ENCODE measurements at places on chromosomes 1 and 21.

DNA sequence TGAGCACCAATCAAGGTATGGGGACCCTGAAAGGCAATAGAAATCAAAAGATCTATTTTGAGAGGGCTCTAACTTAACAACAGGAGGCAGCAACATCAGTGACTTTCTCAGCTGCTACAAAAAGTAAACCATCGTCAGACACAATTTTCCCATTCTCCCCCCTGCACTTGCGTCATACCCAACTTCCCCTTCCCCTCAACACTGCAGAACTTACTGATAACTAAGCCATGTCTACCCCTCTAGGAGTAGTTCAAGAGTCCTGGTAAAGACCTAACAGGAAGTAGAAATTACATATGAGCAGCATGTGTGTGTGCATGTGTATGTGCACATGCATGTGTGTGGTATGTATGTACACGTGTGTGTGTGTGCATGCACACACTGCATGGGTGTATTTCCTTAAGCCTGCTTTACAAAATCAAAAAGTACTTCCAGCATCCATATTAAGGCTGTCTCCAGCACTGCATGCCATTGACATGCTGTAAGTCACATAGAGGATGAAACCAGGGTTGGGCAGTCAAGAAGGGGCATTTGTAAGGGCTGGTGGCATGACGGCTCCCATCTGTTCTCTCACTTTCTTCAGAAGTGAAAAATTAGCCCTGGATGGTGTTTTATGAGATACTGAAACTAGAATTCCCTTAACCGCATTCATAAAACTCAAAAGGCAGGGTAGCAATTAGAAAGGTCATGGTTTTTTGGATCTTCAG lies 460.1 kb upstream of the RUNX1 start:
- DNase-seq: no peak
- H3K27me3 ChIP-seq: peaks cover 33% of the 10 kb centered on the region
- peaks cover 21% of the 10 kb centered on the region for H3K4me1 ChIP-seq
- H3K36me3 ChIP-seq: no peaks in the 10 kb centered on the region

DNA sequence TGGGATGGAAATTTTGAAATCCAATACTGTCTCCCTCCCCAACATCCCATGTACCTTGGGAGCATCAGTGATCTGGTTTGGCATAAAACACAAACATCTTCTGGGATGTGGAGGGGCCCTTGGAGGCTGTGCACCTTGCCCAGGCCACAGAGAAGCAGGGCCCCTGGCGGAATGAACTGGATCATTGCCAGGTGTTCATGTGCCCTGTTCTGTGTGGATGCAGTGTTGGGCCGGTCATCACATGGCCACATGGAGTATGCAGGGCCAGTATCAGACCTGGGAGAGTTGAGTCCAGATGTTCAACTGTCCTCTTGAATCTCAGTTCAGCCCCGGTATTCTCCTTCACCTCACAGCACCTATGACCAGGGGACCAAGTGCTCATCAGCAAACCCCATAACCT lies 26.9 kb downstream of the ARHGEF10L start:
- H3K4me3 ChIP-seq: no peak overlapping the region
- H3K36me3 ChIP-seq: no peaks in the 10 kb centered on the region
- H3K27ac ChIP-seq: no peak overlapping the region
- peaks cover 22% of the 10 kb centered on the region for H3K4me1 ChIP-seq
- H3K27me3 ChIP-seq: no peaks in the 10 kb centered on the region
- no peak for DNase-seq

DNA sequence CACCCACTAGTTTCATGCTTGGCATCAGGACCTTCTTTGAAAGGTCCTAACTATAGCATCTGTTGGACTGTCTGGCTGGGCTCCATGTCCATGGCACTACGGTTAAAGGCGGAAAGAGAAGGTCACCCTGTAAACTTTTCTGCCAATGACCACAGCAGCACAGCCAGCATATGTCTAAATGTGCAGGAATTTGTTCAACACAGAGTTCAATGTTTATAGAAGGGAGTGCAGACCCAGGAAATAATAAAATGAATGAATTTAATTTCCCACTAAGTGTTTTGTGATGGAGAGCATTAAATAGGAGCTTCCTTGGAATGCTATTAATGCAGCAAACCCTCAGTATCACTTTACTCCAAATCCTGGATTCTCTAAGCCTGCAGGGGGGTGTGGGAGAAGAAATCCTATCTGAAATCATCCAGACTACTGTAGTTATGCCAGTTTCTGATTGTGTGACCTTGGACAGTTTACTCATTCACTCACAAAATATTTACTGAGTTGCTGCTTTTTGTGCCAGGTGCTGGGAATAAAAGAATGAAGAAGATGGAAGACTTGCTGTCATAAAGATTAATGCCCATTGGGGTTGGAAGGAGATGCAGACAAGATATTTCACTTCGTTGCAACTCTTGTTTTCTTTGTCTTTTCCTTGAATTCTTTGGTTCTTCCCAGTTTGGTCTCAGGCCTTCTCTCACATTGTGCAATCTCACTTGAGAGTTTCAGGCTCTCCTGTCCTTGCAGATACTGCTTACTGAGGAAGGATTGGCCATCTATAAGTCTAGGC lies 195.0 kb downstream of the ROR1 start:
- H3K27me3 ChIP-seq: no peaks in the 10 kb centered on the region
- DNase-seq: no peak
- H3K36me3 ChIP-seq: peaks cover 14% of the 10 kb centered on the region
- peaks cover 71% of the 10 kb centered on the region for H3K4me1 ChIP-seq

GRCh38 chr1:30087465-30087864 lies 635.9 kb downstream of the MATN1 start:
- H3K4me1 ChIP-seq: peaks cover 36% of the 10 kb centered on the region
- H3K27ac ChIP-seq: no peak overlapping the region
- no peaks in the 10 kb centered on the region for H3K36me3 ChIP-seq

- H3K4me3 ChIP-seq: no peak overlapping the region
- peaks cover 3% of the 10 kb centered on the region for H3K36me3 ChIP-seq
- H3K4me1 ChIP-seq: no peaks in the 10 kb centered on the region
- no peaks in the 10 kb centered on the region for H3K27me3 ChIP-seq
- no peak for DNase-seq
Observed at GRCh38 chr1:100122177-100122576, 10.6 kb downstream of the SASS6 start.

Measured in mesothelial cell of epicardium (in vitro differentiated cells).